Dermis blood vessel endothelial cell (primary cell): ENCODE measurements at places on chromosomes 16 and 17. TPM values are rescaled to one million over a fixed set of nuclear protein-coding genes. Genes with fewer than 3 reads are reported as not detected.

DNA sequence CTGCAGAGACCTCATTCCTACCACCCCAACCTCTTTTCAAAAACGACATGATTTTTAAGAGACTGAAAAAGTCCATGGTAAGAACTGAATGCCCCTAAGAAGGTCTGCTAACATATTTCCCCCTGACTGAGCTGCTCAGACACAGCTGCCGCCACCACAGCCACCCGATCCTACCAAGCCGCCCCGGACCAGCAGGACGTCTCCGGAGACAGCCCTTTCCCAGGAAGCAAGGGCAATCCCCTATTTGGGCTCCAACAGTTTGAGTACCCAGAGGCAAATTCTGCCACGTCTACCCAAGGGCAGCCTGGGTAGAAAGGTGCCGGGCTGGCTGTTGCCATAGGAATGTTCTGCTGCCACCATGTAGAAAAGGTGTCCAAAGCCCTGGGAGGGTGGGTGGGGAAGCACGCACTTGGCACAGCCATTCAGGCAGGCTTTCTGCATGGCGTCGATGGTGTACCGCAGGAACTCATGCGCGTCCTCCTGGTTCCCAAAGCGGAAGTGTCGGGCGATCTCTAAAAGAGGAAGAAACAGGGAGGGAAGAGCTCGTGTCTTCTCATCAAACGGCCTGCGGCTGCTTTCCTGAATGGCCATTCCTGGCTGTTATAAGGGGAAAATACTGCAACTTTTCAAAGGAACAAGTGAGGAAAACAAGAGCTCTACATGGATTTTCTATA lies 13.6 kb downstream of the USP36 start:
- no peak for DNase-seq

GRCh38 chr16:88654363-88655052 lies 3.7 kb upstream of the CYBA start:
- no peak for DNase-seq

GRCh38 chr17:66541461-66542128 lies 239.2 kb downstream of the PRKCA start:
- no peak for DNase-seq

- no peak for DNase-seq
Measured at GRCh38 chr17:48584223-48584741, 5.8 kb downstream of the HOXB3 start.

DNA sequence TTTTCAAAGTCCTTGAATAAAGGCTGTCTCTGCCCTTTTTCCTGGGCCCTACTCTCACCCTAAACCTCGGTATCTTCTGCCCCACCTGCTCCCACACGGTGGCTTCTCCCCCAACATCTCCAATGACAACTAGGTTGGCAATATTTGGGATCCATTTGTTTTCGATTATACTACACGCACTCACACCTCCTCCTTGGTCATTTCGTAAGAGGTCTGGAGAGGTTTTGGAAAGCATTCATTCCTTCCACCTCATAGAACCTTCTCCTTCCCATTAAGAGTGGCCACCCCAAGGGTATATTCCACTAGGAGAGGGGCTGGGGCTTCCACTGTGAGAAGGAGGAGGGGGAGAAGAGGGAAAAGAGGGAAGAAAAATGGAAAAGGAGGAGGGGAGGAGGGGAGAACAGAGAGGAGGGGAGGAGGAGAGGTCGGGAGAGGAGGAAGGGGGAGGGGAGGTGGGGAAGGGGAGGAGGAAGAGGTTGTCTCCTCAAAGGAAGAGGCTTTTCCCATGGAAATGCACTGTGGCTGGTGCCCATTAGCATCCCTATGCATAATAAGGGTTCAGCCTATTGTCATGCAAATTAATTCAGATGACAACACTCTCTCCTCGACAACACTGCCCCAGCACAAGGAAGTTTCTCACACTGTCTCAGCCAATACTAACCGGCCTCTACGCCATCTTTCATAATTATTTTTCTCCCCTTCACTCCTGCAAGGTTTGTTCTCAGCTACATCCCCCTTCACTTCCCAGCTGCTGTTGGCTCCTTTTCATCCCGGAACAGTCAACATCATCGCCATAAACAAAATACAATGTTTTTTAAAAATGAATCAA lies 30.0 kb downstream of the SOX9 start:
- DNase-seq = no peak

Gene CES4A
- 1.4 and 1.7 TPM in 2 replicates for total RNA-seq

Gene PTX4
- total RNA-seq = 0.09 TPM in 1 of 2 replicates, not detected in the other

DNA sequence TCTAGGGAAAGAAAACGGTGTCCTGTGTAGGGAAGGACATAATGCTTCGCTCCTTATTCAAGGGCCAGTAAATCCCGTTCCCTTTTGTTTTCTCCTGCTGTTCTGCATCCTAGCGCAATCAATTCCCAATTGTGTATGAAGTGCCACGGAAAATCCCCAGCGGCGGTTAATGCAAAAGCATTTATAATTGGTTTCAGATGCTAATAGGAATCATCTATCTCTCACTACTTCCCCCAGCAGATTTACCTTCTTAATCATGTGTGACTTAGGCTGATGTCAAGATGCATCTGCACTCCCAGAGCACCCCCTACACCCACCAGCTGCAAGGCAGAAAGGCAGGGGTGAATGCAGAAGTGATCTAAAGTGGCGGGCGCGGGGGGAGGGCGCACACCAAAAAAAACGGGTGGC lies 32.7 kb upstream of the SSTR2 start:
- no peak for DNase-seq

Gene TSPOAP1
- under 0.01 and 0.14 TPM in 2 replicates for total RNA-seq

Gene SLC25A11
- 59.2 and 67.8 TPM in 2 replicates for total RNA-seq

Gene C17orf67
- total RNA-seq = 3.2 and 4.1 TPM in 2 replicates

DNA sequence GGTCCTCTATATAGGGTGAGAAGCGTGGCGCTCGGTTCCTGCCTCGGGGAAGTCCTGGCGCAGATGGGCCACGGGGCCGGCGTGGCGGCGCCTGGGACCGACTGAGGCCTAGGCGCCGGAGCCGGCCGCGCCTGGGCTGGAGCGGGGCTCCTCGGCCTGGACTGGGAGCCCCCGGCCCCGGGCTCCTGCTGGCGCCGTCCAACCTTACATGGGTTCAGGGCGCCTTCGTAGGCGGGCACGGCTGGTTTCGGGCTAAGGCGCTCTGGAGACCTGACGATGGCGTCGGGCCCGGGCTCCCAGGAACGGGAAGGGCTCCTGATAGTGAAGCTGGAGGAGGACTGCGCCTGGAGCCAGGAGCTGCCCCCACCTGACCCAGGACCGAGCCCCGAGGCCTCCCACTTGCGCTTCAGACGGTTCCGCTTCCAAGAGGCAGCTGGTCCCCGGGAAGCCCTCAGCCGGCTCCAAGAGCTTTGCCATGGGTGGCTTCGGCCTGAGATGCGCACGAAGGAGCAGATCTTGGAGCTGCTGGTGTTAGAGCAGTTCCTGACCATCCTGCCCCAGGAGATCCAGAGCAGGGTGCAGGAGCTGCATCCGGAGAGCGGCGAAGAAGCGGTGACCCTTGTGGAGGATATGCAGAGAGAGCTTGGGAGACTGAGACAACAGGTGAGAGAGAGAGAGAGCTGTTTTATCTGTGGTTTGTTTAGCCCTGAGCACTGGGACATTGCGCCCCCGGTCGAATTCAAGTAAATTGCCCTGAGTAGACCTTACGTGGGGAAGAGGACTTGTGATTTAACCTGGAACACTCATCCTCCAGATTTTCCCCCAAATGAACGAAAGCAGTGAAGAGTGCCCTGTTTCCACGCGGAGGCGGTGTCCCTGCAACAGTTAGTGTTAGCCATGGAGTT lies 504 bp downstream of the ZNF263 start:
- DNase-seq = peak; percentile 7

DNA sequence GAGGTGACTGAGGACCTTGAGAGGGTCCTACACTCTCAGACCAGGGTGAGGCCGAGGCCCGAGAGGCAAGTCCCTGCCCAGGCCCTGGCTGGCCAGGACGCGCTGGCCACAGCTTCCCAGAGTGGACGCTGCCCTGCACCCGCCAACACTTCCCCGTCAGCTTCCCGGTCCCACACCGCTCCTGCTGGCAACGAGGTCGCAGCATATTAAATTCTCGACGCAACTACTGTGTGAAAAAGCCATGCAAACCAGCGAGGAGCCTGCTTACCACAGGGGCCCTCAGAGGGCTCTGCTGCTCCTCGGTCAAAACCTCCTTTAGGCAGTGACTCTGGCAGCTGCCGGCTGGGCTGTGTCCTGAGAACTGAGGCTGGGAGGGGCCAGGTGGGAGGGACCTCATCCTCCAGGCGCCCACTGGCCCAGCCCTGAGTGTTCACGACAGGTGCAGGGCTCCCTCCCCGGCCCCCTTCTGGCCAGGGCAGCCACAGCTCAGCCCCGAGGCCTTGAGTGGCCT lies 2.1 kb upstream of the TEX19 start:
- no peak for DNase-seq

Gene IL21R
- total RNA-seq = under 0.01 and 0.14 TPM in 2 replicates

Gene TPSD1
- total RNA-seq = not detected in 2 replicates

DNA sequence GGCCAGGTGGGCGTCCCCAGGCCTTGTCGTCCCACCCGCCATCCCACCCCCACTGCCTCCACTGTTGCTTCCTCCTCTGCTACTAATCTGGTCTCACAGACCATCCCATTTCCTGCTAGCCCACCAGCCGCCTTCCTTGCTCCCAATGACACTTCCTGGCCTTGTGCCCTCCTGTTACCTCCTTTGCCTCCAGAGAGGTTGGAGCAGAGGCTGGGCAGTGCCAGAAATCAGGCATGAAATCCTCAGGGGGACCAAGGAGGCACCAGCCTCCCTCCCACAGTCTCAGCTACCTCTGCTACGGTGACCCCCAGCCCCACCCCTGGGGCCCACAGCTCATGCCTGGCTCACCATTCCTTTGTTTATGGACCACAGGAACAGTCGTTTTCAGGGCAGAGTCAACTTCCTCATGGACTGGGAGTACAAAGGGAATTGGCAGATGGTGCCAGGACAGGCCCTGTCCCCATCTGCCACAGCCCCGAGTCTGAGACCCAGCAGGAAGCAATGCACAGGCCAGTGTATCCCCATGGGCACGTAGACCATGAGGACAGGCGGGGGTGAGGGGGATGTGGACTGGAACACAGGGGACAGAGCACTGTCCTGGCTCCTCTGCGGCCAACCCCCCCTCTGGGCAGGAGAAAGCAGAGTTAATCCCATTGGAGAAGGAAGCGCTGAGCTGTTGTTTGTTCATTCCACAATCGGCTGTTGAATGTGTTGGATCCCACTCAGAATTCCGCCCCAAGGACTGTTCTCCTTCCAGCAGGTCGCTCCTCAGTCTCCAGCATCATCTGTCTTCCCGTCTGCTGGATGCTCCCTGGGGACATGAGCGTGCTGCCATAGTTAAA lies 2.2 kb upstream of the CDH5 start:
- DNase-seq = peak; percentile 79

Gene HOXB2
- total RNA-seq = 4.8 and 5.2 TPM in 2 replicates

Gene DNAJA3
- total RNA-seq = 41.0 and 58.9 TPM in 2 replicates

DNA sequence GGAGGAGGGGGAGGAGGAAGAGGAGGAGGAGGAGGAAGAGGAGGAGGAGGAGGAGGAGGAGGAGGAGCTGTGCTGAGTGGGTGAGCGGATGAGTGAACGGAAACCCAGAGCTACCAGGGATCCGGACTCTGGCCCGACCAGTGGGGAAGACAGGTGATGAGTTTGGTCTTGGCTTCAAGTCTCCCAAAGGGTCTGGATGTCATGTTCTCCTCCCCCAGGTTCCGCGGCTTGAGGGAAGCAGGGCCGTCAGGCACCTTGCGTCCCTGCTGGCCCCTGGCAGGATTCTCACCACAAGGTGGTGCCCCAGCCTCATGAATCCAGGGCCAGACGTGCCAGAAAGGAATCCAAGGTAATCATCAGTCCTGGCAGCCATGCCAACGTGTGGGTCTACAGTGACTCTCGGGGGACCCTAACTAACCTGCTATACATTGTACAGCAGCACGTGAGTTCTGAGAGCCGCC lies 13.5 kb upstream of the ABAT start:
- peak; percentile 79 for DNase-seq

DNA sequence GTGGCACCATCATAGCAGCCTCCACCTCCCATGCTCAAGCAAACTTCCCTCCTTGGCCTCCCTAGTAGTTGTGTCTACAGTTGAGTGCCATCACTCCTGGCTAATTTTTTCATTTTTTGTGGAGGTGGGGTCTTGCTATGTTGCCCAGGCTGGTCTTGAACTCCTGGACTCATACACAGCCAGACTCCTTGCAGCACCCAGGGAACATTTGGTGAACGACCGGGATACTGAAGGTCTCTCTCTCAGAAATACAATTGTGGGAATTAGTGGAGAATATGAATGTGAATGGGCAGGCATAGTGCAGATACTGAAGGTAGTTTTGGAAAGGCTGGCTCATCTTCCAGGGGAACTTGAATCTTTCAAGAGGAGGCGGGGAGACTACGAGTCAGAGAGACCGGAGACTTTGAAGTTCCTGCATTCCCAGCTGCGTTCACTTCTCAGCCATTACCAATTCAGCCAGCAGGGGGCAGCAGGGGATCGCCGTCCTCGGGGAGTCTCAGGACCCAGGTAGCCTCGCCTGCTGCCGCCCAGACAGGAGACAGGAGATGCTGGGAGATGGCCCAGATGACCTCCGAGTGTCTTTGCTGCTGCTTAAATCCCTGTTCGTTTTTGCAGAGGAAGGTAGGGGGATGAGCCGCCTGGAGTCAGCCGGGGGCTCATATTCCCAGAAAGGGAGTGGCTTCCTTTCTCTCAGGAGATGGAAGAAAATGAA lies 68.6 kb downstream of the HAPSTR1 start:
- peak; percentile 64 for DNase-seq

DNA sequence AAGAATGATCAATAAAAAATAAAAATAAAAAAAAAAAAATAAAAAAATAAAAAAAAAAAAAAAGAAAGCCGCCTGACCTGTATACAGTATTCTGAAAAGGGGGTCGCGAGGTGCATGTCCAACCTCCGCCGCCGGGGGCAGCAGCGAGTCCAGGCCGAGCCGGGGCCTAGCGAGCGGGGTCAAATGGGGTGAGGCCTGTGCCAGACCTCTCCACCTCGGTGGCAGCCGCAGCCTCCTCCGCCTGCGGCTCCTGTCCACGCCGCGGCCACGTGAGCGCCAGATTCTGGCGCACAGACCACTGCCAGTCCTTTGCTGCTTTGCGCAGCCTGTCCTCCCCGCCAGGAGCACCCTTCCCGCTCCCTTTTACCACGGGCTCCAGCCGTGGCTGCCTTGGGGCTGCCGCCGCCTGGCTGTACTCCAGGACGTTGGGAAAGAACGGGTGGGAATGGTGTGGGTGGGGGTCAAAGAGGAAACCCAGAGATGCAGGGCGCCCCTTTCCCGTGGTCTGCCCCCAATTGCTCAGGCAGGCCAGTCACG lies 2.4 kb upstream of the BCKDK start:
- DNase-seq = peak; percentile 76

Gene KRTAP3-2
- total RNA-seq = not detected in 2 replicates

Gene PRSS36
- total RNA-seq = 0.51 TPM in 1 of 2 replicates, not detected in the other

DNA sequence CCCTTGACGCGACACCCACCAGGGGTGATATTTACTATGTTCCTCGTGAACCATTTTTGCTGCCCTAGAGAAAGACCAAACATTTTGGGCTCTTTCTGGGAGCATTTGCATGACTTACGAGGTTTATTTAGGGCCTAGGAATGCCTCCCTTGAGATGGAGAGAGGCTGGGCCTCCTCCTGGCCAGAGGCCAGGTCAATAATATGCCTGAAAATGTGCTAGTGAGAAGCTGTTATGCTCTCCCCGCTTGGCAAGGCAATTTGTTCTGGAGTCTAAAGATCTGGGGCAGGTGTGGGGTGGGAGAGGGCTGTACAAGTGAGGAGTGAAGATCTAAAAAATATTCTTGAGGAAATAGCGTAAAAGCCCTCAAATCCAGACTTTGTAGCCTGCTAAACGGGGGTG lies 587.3 kb upstream of the CDH5 start:
- DNase-seq = no peak
